ENCODE measurements at places on chromosomes 2 and 18.

- no peak for DNase-seq
Observed at GRCh38 chr2:75596784-75597183, 36.0 kb upstream of the EVA1A start.

GRCh38 chr2:10166676-10167292 lies 44.2 kb downstream of the RRM2 start:
- no peak for DNase-seq

- DNase-seq, result peak; percentile 52
Observed at GRCh38 chr2:101197215-101197745, 46.1 kb upstream of the TBC1D8 start.

GRCh38 chr2:83196225-83196624 lies 1262.9 kb downstream of the SUCLG1 start:
- peak; percentile 69 for DNase-seq

DNA sequence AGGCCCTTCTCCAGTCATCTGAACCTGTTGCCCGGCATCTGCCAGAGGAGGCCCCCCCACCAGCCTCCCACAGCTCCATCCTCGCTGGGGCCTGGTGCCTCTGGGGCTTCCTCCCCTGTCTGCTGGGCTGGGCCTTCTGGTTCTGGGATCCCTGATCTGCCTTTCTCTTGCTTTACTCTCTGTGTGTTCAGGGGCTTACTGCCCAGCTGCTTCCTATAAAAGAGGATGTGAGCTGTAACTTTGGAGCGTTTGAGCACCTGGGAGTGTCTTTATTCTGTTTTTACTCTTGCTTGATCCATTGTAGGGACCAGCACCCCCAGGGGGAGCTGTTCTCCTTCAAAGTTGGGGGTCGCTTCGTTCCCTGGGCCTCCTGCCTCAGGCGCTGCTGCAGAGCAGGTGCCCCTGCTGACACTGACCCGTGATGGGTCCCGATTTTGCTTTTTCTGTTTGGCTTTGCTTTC lies 23.1 kb upstream of the FAHD2A start:
- DNase-seq, result no peak

DNA sequence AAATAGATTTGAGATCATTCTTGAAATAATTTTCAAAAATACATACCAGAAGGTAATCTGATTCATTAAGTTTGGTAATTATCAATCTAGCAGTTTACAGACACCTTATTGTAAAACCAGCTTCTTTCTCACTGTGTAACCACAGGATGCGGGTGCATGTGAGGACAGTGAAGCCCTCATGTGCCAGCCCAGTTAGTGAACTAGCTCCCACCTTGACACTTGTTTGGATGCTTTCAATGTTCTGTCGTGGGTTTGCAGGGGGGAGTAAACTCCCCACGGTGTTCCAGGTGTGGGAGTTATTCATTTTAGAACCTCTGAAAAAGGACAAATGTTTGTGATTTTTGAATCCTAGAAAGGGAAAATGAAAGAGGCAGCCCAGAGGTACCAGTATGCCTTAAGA lies 59.0 kb downstream of the WDSUB1 start:
- no peak for DNase-seq

DNA sequence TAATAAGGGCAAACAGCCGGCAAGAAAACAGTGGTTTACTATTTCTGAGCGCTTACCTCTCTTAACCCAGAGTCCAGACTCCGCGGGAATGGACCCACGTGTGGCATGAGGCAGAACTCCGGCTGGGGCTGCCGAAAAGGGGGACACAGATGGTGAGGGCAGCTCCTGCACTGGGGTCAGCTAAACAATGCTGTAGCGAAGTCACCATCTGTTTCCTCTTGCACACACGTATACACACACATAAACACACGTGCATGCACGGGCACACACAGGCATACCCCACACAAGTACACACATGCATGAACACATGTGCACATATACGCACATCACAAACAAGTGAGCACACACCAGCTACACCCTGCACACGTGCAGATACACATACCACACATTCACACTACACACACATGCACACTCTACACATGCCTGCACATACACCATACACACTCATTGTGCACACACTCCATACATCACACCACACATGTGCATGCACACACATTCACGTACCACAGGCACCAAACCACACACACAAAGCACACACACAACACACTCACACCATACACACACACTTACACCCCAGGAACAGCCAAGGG lies 105.9 kb upstream of the ID2 start:
- no peak for DNase-seq

- no peak for DNase-seq
Observed at GRCh38 chr18:77872166-77872565, 622.5 kb downstream of the GALR1 start.

GRCh38 chr2:96546797-96547196 lies 10.2 kb downstream of the ARID5A start:
- DNase-seq, result no peak

GRCh38 chr2:62824388-62824787 lies 118.9 kb downstream of the EHBP1 start:
- no peak for DNase-seq

- no peak for DNase-seq
Observed at GRCh38 chr18:55110436-55110835, 151.2 kb upstream of the CCDC68 start.

DNA sequence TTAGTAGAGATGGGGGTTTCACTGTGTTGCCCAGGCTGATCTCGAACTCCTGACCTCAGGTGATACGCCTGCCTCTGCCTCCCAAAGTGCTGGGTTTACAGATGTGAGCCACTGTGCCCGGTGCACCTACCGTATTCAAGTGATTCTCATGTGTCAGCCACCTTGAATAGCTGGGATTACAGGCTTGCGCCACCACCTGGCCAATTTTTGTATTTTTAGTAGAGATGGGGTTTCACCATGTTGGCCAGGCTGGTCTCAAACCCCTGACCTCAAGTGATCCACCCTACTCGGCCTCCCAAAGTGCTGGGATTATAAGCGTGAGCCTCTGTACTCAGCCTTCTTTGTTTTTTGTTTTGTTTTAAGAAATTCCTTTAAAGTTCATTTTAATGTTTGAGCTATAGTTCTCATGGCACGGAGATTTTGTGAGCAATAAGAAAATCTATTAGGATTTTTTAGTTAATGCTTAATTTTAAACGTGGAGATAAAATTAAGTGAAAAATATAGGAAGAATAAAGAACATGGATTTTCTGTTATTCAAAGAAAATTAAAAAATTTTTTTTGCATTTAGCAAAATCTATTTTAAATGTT lies 242.6 kb downstream of the PHLPP1 start:
- DNase-seq, result peak; percentile 85

GRCh38 chr18:50401888-50402287 lies 27.0 kb downstream of the SKA1 start:
- DNase-seq, result peak; percentile 28

DNA sequence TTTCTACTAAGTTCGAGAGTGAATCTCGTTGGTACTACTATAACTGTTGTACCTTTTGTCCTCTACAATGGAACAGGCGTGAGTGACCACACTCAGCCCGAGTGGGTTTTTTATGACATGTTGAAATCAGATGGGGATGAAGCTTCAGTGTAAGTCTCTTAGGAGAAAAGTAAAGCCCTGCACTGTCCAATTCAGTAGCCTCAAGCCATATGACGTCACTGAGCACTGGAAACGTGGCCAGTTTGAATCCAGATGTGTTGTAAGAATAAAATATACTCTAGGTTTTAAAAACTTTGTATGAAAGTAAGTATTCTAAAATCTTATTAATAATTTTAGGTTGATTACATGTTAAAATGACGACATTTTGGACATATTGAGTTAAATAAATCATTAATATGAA lies 101.7 kb upstream of the SP3 start:
- DNase-seq, result no peak

GRCh38 chr2:150028322-150028721 lies 440.7 kb upstream of the MMADHC start:
- DNase-seq, result no peak

DNA sequence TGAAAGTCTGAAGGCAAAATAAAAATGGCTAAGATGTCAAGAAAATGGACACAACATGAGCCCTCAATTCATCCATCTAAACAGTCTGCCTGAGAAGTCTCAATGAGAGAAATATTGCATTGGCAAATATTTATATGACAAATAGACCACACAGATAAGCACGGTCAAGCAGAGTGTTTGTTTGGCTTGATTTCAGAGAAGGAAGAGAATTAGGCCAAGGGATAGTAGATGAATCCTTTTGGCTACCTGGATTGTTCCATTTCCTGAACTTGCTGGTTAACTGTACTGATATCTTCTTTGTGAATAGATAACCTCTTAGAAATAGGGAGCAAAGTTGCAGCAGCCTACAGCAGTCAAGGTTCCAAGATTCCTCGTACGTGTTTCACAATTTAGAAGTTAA lies 129.6 kb downstream of the RBMS1 start:
- no peak for DNase-seq

DNA sequence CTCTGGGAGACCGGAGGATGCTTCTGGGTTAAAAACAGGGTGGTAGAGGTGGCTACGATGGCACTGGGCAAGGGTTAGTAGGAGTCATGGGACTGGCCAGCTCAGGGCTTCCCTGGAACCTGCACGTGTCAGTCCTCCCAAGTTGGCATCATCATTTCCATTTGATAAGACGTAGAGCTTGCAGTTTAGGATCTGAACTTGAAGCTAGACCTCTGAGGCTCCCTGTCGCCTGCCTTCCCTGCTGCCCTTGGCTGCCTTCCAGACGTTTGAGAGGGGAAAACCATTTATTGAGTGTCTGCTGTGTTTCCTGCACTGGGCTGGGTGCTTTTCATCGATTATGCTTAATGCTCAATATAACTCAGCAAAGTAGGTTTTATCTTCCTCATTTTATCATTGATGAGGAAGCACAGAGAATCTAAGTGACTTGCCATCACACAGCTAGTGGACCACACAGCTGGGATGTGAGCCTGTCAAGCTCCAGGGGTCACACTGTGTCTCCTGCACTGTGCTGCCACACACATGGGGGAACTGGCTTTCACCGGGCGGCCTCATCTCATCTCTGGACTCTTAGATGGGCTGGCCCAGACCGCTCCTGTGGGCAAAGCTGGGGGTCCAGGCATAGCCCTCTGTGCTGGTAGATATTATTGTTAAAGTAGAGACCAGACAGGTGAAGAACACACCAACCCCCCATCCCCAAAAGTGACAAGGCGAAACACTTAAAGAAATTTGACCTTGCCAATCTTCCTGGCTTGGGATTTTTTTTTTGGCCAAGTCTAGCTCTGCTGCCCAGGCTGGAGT lies 7.8 kb downstream of the NT5DC4 start:
- DNase-seq, result peak; percentile 56

GRCh38 chr18:48100165-48100575 lies 169.7 kb upstream of the SMAD2 start:
- no peak for DNase-seq

DNA sequence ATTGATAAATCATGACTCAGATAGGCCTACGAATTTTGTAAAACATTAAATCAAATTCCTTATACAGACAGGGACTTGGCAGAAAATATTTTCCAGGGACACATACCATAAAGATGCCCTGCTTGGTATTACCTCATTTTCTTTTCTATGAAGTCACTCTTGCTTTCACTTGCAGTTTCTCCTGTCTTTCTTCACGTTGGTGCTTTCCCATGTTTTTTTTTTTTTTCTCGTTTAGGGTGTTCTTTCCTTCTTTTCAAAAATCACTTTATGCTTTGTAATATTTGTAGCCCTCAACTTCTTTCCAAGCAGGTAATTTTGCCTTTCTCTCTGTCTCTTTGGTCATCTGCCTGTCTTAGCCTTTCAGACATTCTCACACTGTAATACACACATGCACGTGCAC lies 40.7 kb downstream of the CDC42EP3 start:
- no peak for DNase-seq

DNA sequence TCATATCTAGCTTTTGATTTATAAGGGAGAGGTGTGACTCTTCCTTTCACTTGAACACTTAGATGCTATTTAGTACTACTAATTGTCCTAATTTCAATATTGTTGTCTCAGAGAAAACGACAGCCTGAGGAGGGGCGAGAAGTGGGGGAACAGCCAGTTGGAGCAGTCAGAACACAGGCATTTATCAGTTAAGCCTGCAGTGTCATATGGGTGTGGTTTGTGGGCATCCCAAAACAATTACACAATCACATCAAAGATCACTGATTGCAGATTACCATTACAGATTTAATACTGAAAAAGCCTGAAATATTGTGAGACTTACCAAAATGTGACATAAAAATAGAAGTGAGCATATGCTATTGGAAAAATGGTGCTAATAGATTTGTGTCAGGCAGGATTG lies 15.8 kb downstream of the TMEM131 start:
- peak; percentile 48 for DNase-seq

GRCh38 chr2:22934747-22935146 lies 450.2 kb upstream of the KLHL29 start:
- no peak for DNase-seq

DNA sequence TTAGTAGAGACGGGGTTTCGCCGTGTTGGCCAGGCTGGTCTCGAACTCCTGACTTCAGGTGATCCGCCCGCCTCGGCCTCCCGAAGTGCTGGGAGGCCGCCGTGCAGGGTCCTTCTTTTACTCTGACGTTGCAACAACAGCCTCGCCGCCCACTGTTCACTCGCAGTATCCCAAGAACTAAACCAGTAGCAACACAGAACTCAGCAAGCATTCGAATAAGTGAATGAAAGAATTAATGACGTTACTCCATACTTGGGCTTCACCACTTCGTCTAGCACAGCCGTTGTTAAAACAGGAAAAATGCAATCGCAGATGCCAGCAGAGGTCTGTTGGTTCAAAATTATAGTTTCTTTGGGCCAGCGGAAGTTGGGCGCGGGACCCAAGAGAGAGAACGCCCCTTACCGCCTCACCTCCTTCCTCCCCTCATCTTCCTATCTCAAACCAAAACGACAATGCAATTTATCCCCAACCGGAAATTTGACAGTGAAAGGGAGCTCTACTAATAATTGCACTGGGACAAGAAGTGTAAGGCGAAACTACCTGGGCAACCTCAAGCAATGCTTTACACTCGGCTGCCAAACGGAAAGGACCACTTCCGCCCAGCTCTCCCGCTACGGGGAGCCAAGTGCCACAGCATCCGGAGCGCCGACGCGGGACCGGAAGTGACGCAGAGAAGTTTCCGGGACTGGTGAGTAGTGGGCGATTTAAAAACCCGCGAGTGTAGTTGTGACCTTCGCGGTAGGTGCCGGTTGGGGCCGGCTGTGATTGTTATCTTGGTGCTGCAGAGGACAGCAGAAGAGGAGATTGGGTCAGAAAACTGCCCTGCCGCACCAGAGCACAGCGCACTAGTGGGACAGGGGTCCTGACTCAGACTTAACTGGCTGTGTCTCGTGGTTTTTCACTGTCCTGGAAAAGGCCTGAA lies at the start of the genes NIF3L1 and PPIL3:
Gene NIF3L1 (plus strand): TSS at position 668 of the 922 bp plus-strand sequence. CDS start 2,573 bp downstream, outside the sequence.
Gene PPIL3 (minus strand): TSS at position 374 of the 922 bp plus-strand sequence. CDS start 1,462 bp downstream, outside the sequence.
- DNase-seq, result peak; percentile 100

DNA sequence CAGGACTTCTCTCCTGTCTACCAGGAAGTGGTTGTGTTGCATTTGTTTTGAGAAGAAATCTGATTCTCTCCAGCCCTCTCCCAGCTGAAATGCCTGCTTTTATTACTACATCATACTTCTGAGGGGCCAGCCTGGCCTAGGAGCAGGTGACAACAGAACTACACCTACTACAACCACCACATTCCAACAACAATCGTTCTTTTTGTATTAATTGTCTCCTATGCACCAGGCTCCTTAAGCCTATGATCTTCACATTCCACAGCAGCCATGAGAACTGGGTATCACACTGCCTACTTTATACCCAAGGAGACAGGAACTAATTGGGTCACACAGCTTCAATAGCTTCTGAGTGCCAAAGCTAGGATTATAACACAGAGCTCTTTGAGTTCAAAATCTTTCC lies 167.7 kb downstream of the TDRD15 start:
- DNase-seq, result no peak

- peak; percentile 82 for DNase-seq
Observed at GRCh38 chr2:191322828-191323506, 77.8 kb downstream of the MYO1B start.

Data from OCI-M1 (cell line).